Fibroblast of the aortic adventitia (primary cell): ENCODE measurements at places on chromosomes 16 and 17. TPM values are rescaled to one million over a fixed set of nuclear protein-coding genes. Genes with fewer than 3 reads are reported as not detected.

- DNase-seq, result no peak
Measured at GRCh38 chr16:19666477-19666876, 51.5 kb downstream of the KNOP1 start.

- no peak for DNase-seq
Measured at GRCh38 chr17:67459985-67460384, 82.9 kb downstream of the PITPNC1 start.

- no peak for DNase-seq
Measured at GRCh38 chr16:54365990-54366634, 79.5 kb upstream of the IRX3 start.

- DNase-seq, result no peak
Measured at GRCh38 chr16:23826528-23827045, 9.2 kb upstream of the PRKCB start.

DNA sequence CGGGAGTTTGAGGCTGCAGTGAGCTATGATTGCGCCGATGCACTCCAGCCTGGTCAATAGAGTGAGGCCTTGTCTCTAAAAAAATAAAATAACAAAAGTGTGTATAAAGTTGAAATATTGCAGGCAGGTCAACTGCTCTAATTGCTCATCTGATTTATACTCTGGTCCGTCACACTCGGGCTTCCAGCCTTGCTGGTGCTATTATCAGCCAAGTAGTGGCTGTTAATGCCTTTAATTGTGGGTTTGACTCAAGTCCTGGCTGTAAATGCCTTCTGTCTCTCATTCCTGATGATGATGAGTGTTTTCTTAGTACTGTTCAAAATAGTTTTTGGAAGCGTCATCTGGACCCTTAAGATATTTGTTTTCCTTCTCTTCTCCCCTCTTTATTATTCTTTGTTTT is 18.4 kb downstream of the SYT17 start:
- no peak for DNase-seq

DNA sequence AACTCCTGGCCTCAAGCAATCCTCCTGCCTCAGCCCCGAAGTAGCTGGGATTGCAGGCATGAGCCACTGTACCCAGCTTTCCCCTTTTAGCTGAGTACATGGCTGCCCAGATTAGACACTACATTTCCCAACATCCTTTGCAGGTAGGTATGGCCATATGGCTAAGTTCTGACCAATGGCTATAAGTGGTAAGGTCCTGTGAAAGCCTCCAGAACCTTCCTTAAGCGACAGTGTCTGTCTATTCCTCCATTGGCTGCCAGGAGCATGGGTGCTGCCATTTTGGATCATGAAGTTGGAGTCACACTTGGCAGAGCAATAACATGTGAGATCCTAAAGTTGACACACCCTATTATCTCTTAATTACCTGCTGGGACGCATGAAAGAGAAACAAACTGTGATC is 24.4 kb upstream of the CRHR1 start:
- DNase-seq, result no peak

DNA sequence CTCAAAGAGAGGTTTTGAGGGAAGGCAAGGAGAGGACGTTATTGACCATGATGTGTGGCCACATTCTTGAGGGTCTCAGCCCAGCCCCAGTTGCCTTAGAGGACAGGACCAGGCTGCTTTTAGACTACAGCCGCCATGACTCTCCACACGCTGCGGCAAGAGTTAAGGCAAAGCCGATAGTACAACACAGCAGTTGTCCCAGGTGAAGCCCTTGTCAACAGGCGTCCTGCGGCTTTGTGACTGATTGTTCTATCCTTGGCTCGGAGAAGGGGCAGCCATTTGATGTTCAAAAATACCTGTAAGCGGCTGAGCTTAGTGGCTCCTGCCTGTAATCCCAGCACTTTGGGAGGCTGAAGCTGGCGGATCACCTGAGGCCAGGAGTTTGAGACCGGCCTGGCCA is 28.8 kb downstream of the TMEM92 start:
- no peak for DNase-seq

- DNase-seq, result peak; percentile 74
Measured at GRCh38 chr17:18141210-18141803, 32.8 kb downstream of the MYO15A start.

- DNase-seq, result peak; percentile 11
Measured at GRCh38 chr16:77919761-77920415, 102.5 kb upstream of the CLEC3A start.

DNA sequence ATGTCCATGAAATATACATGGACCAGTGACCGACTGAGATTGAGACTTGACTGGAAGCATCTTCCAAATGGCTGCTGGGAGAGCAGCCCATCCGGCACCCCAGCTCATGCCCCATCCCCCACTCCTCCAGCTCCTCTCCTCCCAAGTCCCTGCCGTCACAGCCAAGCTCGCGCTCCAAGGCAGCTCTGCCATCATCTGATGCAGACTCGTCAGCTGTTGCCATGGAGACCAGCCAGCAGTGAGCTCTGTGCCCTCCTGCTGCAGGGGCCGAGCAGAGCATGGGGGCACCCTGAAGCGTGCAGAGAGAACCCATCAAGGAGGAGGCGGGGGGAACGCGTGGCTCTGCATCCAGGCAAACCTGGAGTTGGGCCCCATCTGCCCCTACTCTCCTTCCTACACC is 74.5 kb upstream of the TNRC6C start:
- peak; percentile 5 for DNase-seq

- DNase-seq, result peak; percentile 68
Measured at GRCh38 chr16:4328046-4328781, 12.3 kb downstream of the GLIS2 start.

- DNase-seq, result no peak
Measured at GRCh38 chr16:89106533-89107202, 13.0 kb downstream of the ACSF3 start.

- no peak for DNase-seq
Measured at GRCh38 chr16:65984296-65984695, 382.2 kb upstream of the CDH5 start.

DNA sequence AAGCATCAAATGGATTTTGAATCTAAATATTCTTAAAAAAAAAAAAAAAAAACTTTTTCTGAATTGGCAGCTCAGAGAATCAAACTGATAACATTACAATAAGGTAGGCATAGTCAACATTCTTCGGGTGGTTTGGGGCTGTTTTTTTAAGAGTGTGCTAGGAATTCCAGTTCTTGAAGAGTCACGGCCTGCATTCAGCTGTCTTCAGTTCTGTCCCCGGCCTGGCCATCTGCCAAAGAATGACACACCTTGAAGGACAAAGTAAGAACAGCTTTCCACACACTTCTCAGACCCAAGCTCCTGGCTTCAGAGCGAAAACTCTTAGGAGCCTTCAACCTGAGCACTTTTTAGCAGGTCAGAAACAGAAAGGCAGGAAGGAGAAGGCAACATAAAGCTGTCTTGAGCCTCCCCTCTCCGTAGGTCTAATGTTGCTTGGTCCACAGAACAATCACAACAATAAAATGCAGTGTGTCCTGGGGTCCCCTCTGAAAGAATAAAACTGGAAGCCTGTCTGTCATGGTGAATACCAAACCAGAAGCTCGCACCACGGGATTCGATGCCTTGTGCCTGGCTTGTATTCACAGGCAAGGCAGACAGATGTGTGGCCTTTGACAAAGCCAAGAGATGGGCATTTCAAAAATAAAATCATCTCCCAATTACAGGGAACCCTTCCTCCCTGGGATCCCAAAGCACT is 524.4 kb upstream of the ZFHX3 start:
- DNase-seq, result no peak

DNA sequence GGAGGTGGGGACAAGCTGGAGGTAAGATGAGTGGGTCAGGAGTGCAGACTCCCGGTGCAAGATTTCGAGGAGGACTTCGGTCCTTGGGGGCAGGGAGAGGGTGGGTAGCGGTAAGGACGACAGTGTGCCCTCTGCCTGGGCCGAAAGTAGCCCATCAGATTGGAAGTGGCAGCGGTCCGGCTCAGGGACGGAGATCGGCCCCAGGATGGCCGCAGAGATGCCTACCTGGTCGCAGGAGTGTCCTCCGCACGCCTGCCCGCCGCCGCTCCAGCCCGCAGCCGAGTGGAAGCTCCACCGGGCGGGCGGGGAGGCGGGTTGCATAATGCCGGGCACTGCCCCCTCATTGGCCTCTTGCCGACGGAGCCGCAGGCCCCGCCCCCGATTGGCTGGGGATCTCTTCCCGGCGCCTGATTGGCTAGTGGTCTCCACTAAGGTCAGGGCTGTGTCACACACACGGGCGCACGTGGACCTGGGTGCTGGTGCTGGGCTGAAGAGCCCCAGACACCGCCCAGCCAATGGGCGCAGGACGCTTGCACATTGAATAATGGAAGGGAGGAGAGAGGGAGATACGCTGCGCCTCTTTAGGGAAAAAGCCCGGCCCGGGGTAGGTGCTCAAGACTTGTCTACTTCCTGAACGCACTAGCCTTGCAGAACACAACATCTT is at the start of gene PER1:
TSS of gene PER1 (minus strand) at position 293 of the 664 bp plus-strand sequence. CDS start 1,698 bp downstream, outside the sequence.
- peak; percentile 93 for DNase-seq

GRCh38 chr16:13992976-13993375 is 73.0 kb downstream of the ERCC4 start:
- no peak for DNase-seq

DNA sequence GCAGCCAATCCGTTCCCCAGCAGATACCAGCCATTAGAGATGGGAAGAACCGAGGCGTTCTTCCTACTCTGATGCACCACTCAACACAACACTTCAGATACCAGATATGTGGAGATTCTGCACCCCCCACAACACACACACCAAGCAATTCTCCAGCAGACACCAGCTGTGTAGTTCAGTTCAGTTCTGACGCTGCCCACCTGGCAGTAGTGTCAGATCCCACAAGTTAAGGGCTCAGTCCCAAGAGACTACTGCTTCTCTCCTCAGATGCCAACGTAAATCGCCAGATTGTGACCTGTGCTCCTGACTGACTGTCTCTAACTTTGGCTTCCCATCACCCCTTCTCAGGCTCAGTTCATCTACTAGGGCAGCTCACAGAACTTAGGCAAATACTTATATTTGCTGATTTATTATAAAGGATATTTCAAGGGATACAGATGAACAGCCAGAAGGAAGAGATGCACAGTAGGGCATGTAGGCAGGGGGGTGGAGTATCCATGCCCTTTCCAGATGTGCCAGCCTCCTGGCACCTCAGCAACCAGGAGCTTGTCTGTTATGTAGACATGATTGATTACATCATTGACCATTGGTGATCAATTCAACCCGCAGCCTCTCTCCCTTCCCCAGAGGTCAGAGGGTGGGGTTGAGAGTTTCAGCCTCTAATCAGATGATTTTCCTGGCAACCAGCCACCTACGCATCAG is 110.6 kb downstream of the PRKCA start:
- no peak for DNase-seq

DNA sequence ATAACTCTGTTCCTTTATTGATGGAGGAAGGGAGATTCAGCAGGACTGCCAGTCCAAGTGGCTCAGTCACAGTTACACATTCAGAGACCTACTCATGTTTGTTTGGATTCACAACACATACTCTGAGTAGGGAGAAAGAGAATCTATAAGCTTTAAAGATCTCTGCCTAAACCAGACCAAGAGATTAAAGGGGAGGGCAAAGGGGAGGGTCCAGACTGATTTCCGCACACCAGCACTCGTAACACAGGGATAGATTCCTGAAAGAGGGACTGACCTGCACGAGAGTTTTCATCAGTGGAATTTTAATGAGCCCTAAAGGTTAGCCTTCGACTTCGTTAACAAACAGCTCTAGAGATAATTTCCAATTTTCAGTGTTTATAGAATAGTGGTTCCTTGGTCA is 71.7 kb upstream of the PMFBP1 start:
- DNase-seq, result no peak

GRCh38 chr16:13863075-13863765 is 56.7 kb upstream of the ERCC4 start:
- peak; percentile 7 for DNase-seq

DNA sequence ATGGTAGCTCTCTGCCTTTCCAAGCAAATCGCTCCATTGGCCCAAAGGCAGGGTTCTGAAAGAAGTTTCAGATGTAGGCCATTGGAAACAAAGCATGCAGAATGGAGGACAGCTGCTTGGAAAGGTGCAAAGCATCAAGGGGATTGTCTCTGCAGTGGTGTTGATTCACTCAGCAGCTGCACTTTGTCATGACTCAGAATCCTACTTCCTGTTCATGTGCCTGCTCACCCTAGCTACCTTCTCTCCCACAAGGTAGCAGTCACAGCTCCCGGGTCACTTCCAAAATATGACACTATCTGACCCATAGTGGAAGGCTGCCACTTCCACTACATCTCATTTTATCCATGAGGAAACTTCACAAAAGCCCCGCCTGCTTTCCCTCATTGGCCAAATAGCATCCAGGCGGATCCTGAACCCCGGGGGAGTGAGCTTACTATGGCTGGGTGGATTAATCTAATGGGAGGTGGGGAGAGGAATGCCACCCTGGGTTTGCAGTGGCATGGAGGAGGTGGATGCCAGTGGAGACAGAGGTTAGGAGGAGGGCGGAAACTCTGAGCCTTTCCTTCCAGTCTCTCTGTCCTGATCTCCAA is 74.7 kb upstream of the NKD1 start:
- DNase-seq, result no peak

DNA sequence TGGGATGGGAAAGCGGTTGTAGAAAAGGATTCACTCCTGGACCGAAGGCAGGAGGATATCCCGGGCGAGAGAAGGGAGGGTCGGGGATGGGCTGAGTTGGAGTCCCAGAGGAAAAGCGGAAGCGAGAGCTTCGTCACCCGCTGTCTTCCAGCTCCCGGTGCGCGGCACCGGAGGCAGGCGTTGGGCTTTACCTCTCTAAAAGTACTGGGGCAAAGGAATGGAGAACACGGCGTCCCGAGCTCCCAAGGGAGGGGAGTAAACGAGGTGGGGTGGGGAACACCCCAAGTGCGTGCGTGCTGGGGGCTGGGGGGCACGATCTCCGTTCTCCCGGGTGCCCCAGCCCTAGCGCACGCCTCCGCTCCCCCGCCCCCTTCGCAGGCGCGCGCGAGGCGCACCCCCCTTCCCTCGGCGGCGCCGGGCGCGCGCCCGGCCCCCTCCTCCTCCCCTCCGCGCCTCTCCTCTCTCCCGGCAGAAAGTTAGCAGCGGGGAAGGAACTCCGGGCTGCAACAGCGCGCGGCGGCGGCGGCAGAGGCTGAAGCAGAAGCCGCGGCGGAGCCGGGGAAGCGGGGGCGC is at the start of gene HS3ST4:
TSS of gene HS3ST4 (plus strand) at position 441 of the 573 bp plus-strand sequence.
- no peak for DNase-seq

- DNase-seq, result no peak
Measured at GRCh38 chr17:36205637-36206485, 5.0 kb upstream of the CCL4L2 start.

Gene EPX
- total RNA-seq, result not detected in 2 replicates

Gene MARCHF10
- total RNA-seq, result 0.09 TPM in 1 of 2 replicates, not detected in the other

Gene OR3A2
- not detected in 2 replicates for total RNA-seq

Gene ATP1B2
- total RNA-seq, result not detected in 2 replicates

Gene SLC13A2
- not detected in 2 replicates for total RNA-seq

Gene FKBP10
- 187 and 270 TPM in 2 replicates for total RNA-seq

Gene SLC43A2
- 3.0 and 9.3 TPM in 2 replicates for total RNA-seq

Gene FOXC2
- total RNA-seq, result 5.2 TPM in 1 of 2 replicates, not detected in the other

Gene SPAG5
- 7.4 and 31.8 TPM in 2 replicates for total RNA-seq

Gene JMJD8
- total RNA-seq, result 32.0 and 42.8 TPM in 2 replicates

Gene ANKRD40CL
- not detected in 2 replicates for total RNA-seq
